ENCODE measurements at places on chromosomes 6 and 20. TPM values are rescaled to one million over a fixed set of nuclear protein-coding genes. Genes with fewer than 3 reads are reported as not detected.

The PANK2 gene
- total RNA-seq, result 53.2 TPM

The TMEM244 gene
- not detected for total RNA-seq

The SAPCD1 gene
- 0.68 TPM for total RNA-seq

GRCh38 chr20:62824476-62825332, 7.9 kb downstream of the COL9A3 start:
- DNase-seq, result no peak
- H3K4me3 ChIP-seq, result no peak overlapping the region
- no peaks in the 10 kb centered on the region for H3K4me1 ChIP-seq
- H3K27ac ChIP-seq, result no peak overlapping the region

- H3K4me1 ChIP-seq, result no peaks in the 10 kb centered on the region
- no peak overlapping the region for H3K27ac ChIP-seq
- no peaks in the 10 kb centered on the region for H3K36me3 ChIP-seq
- no peak overlapping the region for H3K4me3 ChIP-seq
- no peaks in the 10 kb centered on the region for H3K27me3 ChIP-seq
- no peak for DNase-seq
These were observed 21.9 kb downstream of the RIMS1 start for GRCh38 chr6:71908162-71908765.

- no peaks in the 10 kb centered on the region for H3K27me3 ChIP-seq
- H3K27ac ChIP-seq, result no peak overlapping the region
- DNase-seq, result no peak
- no peak overlapping the region for H3K4me3 ChIP-seq
These were observed 5.6 kb upstream of the PSORS1C2 start for GRCh38 chr6:31144296-31144969.

- no peak overlapping the region for H3K27ac ChIP-seq
- H3K4me3 ChIP-seq, result no peak overlapping the region
- peaks cover 4% of the 10 kb centered on the region for H3K36me3 ChIP-seq
These were observed 69.9 kb upstream of the SCGN start for GRCh38 chr6:25582101-25582500.

Measured in aorta (tissue), 5 donors.